ENCODE measurements at places on chromosomes 5 and 9.

GRCh38 chr5:150694612-150695011, 6.2 kb downstream of the RBM22 start:
- no peak for DNase-seq

GRCh38 chr5:132063090-132063911, 2.8 kb downstream of the IL3 start:
- DNase-seq: peak; percentile 46

DNA sequence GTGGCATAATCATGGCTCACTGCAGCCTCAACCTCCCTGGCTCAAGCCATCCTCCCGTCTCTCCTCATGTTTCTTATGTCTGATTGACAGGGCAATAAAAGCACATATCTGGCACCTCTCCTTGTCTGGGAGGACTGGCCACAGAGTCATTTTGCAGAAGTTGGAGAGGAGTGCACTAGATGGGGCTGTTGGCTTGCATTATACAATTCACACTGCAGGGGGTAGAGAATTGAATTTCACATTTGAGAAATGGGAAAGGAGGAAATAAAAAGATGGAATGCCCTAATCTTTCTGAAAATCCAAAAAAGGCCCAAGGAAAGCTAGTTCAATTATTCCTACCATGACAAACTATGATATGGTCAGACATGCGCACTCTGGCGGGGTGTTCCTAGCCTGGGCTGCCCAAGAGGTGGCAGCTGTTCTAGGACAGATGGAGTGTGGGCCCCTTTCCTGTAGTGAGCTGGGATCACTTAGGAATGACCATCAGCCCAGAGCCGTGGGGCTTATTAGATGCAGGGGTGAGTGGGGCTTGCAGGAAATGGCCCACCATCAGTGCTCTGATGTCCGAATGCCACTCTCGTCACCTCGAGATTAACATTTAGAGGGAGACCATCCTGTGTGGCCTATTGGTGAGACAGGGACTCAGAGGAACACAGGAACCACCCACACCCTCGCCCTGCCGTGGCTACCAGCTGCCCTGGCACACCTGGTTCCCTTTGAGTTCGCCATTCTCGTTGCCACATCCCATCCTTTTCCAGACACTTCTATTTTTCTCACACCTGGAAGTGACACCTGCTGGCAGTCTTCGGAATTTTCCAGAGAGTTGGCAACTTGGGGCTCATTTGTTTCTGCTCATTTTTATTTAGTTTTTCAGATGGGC, 21.8 kb upstream of the ANKRD18A start:
- DNase-seq: peak; percentile 43

- no peak for DNase-seq
These were observed 58.3 kb downstream of the SEMA4D start for GRCh38 chr9:89439571-89439970.

DNA sequence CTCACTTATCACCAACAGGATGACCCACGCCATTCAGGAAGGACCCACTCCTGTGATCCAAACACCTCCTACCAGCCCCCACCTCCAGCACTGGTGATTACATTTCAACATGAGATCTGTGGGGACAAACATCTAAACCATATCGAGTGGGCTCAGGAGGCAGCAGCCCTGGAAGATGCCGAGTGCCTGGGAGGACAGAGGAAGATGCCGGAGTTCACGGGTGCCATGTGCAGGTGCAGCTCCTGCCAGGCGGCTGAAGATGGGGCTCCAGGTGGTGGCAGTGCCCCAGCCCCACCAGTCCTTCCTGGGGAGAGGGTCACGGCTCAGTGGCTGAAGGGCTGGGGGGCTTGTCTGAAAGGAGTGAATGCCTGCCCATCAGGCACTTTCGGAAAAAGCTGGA, 6.1 kb upstream of the CEP72 start:
- DNase-seq: no peak

- peak; percentile 16 for DNase-seq
These were observed 44.0 kb upstream of the MAP1B start for GRCh38 chr5:72063219-72063819.
